ENCODE measurements at places on chromosomes 3 and 15. TPM values are rescaled to one million over a fixed set of nuclear protein-coding genes. Genes with fewer than 3 reads are reported as not detected.

Gene PARP15
- not detected for total RNA-seq

Gene ADIPOQ
- not detected for total RNA-seq

Gene SEMA4B
- 27.2 TPM for total RNA-seq

Gene C3orf70
- not detected for total RNA-seq

Gene OXTR
- 68.4 TPM for total RNA-seq

Gene CD86
- total RNA-seq = not detected

Gene FANCD2OS
- not detected for total RNA-seq

Gene CP
- 2.7 TPM for total RNA-seq

Gene ERC2
- total RNA-seq = 1.2 TPM

Gene SLC38A3
- 0.89 TPM for total RNA-seq

Gene ITIH1
- not detected for total RNA-seq

Gene CCR2
- 0.12 TPM for total RNA-seq

Gene NR1I2
- not detected for total RNA-seq

Gene FHIT
- not detected for total RNA-seq

DNA sequence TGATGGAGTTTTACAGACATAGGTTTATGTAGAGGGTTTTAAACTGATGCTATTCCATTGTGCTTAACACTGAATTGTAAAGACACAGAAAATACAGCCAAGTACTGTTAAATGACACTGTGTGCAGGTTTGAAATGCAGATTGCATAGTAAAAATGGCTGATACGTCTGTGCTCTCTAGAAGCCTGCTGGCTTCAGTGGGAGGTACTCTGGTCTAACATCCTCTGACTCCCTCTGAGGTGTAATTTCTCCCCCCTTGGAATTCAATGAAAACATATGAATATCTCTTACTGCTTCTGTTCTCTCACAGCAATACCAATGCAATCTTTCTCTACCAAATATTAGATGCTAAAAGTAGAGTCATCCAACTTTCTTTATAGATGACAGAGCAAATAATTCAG lies 176.6 kb downstream of the SLC9A9 start:
- no peak for DNase-seq

DNA sequence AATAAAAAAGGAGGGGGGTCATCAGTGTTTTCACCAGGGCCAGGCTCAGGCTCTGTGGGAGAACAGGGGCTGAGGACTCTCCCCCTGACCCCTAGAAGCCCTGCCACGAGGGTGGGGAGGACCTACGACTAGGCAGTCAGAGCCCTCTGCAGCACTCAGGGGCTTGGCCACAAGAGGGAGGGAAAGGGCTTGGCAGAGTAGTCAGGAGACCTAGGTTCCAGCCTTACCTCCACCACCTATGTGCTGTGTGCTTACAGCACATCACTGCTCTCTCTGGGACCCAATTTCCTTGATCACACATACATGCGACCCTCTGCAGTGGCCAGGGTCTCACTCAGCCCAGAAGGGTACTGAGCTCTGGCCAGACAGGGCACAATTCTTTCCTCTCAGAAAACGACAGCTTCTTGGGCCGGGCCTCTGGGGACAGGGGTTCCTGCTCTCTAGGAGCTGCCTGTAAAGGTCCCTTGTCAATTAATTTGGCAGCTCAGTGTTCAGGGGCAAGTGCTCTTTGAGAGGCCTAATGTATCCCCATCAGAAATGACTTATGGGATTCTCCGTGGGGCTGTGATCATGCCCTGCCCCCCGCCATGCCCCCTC lies 16.4 kb upstream of the SKIC8 start:
- peak; percentile 26 for DNase-seq

DNA sequence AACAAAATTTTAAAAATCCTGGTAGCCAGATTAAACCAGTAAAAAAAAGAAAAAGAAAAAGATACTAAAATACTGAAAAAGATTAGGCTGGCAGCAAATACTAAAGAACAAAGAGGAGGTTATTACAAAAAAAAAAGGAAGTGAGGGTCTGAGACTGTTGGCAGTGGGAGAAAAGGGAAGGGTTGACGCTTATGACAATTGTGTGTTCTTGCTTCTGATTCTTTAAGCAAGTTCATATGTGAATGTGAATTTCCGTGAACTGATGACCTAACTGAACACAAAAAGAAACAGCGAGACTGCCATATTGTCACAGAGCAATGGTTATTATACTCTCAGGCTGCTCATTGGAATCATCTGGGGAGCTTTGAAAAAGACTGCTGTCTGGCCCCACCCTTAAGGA lies 56.5 kb downstream of the ATP13A4 start:
- DNase-seq = no peak

GRCh38 chr3:149581681-149582370 lies 76.0 kb downstream of the WWTR1 start:
- DNase-seq = peak; percentile 99

- no peak for DNase-seq
These were observed 7.3 kb downstream of the ALPK3 start for GRCh38 chr15:84824260-84825007.

- peak; percentile 52 for DNase-seq
These were observed 463.1 kb upstream of the NECTIN3 start for GRCh38 chr3:110608566-110608965.

DNA sequence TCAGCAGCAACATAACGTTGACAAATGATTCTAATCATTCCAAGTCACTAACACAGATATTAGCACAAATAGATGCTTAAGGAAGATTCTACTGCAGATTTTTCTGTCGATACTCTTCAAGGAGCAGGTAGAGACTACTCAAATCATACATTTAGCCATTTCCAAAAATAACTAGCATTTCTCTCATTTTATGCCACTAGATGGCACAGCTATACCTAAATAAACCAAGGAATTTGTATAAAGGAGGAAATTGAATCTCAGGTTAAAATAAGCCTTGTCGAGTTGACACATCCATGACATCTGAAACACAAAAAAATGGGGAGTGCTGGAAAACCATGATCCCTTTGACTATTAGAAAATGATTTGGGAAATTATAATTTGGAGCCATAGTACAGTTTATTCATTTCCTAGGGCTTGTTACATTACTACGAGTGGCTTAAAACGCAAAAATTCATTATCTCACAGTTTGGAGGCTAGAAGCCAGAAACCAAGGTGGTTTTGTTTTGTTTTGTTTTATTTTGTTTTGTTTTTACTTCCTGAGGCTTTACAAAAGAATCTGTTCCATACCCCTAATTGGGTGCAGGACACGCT lies 59.5 kb upstream of the STRIT1 start:
- peak; percentile 41 for DNase-seq

DNA sequence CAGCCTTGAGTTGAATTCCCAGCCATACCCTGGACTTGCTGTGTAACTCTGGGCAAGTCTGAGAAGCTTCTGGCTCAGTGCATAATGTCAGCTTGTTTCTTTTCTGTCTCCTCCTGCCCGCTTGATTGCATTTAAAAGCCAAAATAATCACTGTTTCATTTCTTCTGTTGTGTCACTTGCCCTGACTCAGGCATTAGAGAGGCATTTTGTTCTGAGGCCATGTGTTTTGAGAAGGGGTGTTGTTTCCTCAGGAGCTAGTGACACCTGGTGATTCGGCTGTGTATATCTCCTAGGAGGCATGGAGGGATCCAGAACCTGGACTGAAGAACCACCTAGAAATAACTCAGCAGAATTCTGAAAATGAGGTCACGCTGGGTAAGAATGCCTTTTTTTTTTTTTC lies 16.0 kb downstream of the WDR73 start:
- peak; percentile 49 for DNase-seq

- DNase-seq = no peak
These were observed 202.9 kb upstream of the CTNNB1 start for GRCh38 chr3:40996382-40996781.

DNA sequence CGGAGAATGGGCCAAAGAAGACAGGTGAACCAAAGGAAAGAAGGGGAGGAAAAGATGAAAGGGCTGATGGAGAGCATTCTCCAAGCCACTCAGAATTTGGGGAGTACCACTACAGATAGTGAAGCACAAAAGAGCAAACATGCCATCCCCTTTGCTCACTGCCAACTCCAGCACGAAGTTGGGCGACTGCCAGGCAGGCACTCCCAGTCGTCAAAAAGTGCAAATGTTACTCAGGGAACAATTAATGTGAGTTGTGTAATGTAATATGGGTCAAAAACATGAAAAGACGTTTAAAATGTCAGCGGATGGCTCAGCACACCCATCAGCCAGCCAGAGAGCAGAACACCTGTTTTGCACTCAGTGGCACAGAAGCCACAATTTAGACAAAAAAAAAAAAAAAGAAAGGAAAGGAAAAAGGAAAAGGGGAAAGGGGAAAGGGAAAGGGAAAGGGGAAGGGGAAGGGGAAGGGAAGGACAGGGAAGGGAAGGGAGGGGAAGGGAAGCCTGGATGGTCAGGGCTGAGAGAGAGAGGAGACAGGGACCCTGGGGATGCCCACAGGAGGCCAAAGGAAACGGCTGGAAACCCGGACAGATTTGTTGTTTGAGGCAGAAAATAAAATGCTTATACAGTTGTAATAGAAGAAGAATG lies 82.7 kb downstream of the COL8A1 start:
- peak; percentile 79 for DNase-seq

- DNase-seq = peak; percentile 61
These were observed 55.4 kb downstream of the EOMES start for GRCh38 chr3:27666708-27667107.

- no peak for DNase-seq
These were observed 60.0 kb upstream of the FLNB start for GRCh38 chr3:57948080-57948671.

DNA sequence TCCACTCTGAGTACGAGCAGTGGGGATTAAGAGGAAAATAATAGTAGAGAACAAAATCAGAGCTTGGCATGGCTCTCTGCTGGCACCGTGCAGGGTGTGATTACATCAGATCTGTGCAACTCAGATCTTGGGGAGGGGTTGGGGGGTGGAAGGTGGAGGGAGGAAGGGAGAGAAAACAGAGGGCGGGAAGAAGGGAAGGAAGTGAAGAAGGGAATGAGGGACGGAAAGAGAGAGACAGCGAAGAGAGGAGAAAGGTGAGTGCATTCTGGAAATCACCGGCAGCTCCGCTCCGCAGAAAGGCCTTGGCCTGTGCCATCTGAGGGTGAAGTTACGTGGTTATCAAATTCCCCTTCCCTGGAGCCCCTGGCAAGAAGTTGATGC lies 31.0 kb upstream of the ADAMTS17 start:
- no peak for DNase-seq

DNA sequence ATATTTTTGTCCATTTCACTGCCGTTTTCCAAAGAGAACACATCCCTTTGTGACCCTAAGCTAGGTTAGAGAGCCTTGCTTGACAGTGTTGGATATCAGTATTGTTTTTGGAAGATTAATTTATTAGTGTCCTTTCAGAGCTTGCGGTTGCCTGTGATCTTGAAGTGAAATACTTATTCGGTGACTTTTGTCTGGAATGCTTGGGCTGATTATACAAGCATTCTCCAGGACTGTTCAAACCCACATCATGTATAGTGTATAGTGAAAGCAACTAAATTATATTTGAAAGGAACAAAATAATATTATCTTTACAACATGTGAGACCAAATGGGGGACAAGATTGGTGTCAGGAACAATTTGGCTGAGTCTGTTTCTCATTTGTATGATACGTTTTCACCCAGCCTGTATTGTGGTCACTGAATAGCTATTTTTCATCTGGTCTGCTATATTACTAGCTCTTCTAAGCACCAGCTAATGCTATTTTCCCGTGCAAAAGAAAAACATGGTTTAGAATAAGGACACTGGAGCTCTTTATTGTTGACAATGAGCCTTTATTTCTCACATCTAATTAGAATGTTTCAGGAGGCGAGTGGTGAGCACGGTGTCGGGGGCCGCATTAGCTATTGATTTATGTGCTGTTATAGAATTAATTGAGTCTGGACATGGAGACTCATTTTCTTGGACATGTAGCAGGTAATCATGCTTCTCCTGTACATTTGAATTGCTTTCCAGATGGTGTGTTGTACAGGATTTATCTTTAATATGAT lies 158.1 kb downstream of the APBA2 start:
- DNase-seq = peak; percentile 73

DNA sequence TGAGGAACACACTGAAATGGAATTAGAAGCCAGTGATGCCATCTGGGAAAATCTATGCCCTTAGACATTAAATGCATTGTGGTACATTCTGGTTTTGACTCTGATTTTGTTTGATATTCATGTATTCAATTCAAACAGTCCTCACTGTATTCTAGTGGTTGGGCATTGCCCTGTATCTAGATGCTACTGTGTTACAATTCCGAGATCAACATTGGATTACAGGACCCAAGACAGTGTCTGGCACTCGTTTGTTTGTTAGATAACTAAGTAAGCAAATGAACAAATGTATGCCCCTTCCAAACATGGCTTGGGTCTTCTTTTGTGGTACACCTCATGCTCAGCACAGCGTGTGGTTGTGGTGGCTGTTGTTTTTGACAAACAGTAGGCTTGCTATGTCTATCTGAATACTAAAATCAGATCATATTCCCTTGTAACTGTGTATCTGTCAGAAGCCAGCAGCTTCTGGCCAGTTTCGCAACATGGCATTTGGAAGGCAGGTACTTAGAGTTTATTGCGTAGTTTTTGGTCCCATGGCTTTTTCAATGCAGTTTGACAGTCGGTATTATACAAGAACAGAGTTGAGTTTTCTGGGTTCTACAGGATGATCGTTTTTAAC lies 5.7 kb downstream of the FILIP1L start:
- DNase-seq = no peak

DNA sequence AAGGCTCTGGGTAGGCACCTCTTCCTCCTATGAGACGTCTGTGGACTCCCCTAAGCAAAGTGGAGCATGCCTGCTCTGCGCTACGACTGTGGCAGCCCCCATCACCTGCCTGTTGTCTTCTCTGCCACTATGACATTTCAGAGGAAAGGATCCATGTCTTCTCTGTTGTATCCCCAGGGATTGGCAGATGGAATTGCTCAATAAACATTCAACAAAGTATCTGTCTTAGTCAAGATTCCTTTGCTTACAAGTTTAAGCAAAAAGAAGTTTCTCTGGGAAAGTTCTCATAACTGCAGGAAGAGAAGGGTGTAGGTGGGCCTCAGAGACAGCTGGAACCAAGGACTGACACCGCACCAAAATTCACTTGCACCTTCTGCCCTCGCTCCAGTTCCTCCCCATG lies 34.3 kb downstream of the AMOTL2 start:
- no peak for DNase-seq

GRCh38 chr3:15462451-15462850 lies 35.1 kb downstream of the EAF1 start:
- no peak for DNase-seq

GRCh38 chr3:190588570-190588969 lies 74.7 kb downstream of the IL1RAP start:
- no peak for DNase-seq

GRCh38 chr3:194277104-194277785 lies 73.9 kb downstream of the CPN2 start:
- DNase-seq = peak; percentile 93

- no peak for DNase-seq
These were observed 8.6 kb downstream of the SNRK start for GRCh38 chr3:43294975-43295374.

- peak; percentile 75 for DNase-seq
These were observed 421.8 kb upstream of the TBL1XR1 start for GRCh38 chr3:177618873-177619733.

DNA sequence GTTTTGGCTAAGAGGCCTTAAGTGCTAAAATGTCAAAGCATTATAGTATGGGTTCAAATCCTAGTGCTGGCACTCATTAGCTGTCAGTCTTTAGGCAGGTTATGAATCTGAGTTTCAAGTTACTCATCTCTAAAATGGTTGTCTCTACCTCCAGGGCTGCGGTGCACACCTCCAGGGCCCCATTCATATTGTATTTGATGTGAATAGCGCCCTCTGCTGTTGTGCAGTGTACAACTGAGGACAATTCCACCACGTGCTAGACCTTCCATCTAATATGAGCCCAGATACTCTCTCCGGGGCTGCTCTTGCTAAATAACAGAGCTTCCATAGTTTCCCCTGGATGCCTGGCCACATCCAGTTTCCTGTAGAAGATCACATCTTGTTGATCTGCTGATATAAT lies 54.3 kb downstream of the OXNAD1 start:
- DNase-seq = no peak

- no peak for DNase-seq
These were observed 172.8 kb upstream of the RGMA start for GRCh38 chr15:93261845-93262244.
